Astrocyte (in vitro differentiated cells and primary cell): ENCODE measurements at places on chromosomes 5 and 9.
A peak's percentile ranks its signal among the peaks of the same experiment; 100 is the strongest.

DNA sequence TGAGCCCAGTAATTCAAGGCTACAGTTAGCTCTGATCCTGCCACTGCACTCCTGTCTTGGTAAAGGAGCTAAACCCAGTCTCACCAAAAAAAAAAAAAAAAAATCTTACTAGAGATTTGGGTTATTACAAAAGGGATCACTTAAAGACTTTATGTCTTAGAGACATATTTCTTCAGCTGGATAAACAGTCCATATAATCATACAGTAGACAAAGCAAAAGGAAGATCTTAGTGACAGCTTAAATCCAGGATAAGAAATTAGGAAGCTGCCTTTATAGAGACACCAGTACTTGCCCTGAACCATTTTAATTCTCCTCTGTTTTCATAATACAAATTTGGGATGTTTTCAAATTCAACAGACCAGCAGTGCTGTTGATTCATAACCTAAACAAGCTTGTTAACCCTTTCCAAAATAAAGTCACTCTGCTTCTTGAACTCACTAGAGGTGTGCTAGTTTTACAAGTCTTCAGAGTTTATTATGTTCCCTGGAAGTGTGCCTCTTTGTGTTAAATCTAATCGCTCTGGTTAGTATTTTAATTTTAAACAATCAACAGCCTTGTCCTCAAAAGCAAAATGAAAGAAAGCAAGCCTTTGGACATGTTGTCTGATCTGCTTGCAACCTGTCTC lies 255.5 kb downstream of the ARRDC3 start:
- DNase-seq = no peak

- DNase-seq = peak; percentile 2
Observed at GRCh38 chr9:126108240-126108639, 218.4 kb upstream of the MVB12B start.

DNA sequence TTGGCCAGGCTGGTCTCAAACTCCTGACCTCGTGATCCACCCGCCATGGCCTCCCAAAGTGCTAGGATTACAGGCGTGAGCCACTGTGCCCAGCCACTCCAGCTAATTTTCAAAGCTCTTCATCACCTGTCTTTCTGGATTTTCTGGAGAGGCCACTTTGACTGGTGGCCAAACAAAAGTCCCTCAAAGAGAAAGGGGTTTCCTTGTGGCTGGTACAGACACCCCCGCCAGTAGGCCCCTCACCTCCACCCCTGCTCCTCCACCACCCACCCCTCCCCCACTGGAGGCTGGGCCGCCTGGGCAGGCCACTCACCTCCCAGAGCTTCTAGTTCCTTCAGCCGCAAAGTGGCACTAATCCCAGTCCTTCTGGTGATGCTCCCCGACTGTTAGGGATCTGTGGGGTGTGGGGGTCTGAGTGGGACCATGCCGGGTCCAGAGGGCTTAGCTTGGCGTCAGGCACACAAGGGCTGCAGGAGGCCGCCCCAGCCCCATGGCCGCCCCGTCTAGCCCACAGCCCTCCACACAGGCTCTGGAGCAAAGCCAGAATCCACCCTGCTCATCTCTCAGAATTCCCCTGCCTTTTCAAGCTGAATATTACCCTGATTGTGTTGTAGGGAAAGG lies 182.0 kb upstream of the IER5L start:
- no peak for DNase-seq

DNA sequence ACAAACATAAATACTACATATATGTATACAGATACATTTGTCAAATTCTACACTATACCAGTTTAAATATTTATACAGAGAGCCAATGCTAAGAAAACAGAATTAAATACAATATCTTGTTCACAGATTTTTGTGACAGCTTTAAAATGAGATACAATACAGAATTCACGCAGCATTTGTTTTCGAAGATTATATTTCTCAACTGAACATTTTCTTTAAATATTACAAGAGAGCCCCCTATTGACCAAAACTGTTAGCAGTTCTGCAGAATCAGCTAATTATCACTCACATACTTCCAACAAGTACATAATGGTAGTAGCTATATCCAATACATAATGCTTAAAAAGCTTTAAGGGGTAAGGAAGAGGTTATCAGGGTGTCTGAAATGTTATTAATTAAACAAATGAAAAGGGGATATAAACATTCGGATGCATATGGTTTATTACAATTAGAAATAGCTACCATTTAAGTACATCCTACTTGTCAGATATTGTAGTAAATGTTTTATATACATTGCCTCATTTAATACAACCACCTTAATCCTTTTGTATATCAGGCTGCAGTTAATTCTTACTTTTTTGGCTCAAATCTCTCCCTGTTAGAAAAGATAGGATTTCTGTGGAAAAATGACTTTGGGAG lies 31.7 kb downstream of the ZDHHC21 start:
- no peak for DNase-seq

- no peak for DNase-seq
Observed at GRCh38 chr5:757346-757930, 27.1 kb downstream of the ZDHHC11B start.

DNA sequence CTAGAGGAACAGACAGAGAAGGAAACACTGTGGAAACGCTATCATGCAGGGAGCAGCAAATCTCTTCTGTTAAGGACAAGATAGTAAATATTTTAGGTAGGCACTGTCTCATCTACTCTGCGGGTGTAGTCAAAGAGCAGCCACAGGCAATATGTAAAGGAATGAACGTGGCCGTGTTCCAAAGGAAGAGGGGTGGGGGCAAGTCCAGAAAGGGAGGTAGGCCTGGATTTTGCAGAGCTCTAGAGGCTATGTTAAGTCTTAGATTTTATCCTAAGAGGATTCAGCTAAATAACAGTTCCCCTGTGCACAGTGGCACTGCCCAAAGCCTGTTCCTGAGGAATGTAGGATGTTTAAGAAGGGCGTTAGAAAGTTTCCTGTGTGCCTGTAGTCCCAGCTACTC lies 161.6 kb downstream of the ACTL7B start:
- DNase-seq = no peak

- peak; percentile 67 for DNase-seq
Observed at GRCh38 chr9:34446468-34446891, 11.9 kb downstream of the FAM219A start.

DNA sequence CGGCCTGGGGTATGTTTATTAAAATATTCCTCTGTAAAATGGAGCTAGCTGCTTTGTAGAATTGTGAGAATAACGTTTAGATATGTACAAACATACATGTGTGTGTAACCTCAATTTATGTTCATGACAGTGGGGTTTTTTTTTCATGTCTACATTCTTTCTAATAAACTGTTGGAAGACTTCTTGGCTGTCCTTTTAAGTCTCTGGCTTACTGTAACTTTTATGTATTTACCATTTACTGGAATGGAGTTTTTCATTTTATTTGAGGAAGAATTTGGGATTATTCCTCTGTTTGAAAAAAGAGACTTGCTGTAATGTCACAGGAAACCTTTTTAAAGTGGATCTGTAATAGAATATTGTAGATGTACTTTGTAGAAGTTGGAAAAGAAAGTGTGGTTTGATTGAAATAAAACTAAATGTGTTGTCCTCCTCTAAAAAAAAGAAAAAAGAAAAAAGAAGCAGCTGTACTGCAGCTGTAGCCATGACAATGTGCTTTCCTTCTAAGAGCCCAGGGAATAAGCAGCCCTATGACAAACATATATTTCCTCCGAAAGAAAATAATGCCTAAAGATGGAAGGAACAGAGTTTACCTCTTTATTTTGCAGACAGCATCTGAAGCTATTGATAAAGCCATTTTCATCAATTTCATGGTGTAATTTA lies 71.2 kb upstream of the FREM1 start:
- DNase-seq = no peak

DNA sequence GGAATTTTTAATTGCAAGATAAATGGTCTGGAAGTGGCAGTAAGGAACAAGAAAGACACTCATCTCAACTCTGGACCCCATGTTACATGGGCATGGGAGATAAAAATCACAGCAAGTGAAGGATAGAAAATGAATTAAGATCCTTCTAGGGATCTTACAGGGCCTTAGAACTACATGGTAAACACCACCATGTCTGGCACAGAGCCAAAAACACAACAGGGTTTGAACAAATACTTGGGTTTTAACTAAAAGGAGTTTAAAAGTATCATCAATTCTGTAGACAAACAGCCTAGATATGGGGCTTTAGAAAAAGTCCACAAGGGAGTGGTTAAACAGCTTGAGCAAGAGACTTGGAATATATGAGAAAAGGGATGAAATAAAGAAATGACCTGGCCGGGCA lies 366.4 kb downstream of the ARL15 start:
- DNase-seq = no peak

DNA sequence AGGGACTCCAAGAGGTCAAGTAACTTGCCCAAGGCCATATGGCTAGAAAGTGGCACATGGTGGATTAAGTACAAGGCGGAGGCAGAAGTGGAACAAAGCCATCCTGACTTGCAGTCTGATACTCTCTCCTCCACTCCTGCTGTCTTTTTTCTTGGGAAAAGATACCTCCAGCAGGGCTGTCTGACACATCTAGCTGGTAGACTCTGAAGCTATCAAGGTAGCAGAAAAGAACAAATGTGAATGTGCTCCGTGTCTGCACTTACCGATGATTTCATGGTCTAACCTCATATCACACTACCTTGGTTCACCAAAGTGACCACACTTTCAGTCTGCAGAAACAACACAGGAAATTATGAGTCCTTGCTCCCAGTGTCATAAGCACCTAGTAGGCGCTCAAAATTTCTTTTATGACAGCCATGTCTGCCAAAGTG lies 284.8 kb downstream of the CRB2 start:
- DNase-seq = no peak

DNA sequence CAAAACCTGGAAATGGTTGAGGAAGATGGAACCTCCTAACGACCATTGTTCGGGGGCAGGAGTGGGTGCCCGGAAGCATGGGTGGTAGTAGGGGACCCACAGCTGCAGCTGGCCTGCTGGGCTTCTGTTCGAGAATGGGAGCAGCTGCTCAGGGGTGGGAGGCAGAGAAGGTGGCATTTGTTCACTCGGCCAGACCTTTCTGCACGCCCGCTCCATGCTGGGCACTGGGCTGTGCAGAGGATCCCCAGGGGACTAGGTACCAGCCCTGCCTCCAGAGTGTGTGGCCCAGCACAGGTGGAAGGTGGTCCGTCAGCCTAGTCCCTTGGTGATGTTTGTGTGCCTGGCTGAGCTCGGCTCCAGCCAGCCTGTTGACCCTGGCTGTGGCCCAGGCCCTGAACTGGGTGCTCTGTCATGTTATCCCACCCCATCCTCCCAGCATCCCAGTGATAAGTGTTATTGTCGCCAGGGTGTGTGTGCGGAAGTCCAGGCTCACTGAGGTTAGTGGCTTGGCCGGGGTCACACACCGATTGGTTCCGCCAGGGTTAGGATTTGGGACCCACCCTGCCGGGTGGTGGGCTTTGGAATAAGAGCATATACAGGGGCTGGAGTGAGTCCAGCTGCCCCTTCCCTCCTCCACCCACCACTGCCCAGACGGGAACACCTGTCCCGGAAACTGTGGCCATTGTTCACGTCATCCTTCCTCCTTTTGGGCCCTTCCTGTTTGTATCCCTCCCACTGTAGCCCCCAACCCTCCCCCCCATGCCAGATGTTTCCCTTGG lies 4.8 kb downstream of the N4BP3 start:
- no peak for DNase-seq

DNA sequence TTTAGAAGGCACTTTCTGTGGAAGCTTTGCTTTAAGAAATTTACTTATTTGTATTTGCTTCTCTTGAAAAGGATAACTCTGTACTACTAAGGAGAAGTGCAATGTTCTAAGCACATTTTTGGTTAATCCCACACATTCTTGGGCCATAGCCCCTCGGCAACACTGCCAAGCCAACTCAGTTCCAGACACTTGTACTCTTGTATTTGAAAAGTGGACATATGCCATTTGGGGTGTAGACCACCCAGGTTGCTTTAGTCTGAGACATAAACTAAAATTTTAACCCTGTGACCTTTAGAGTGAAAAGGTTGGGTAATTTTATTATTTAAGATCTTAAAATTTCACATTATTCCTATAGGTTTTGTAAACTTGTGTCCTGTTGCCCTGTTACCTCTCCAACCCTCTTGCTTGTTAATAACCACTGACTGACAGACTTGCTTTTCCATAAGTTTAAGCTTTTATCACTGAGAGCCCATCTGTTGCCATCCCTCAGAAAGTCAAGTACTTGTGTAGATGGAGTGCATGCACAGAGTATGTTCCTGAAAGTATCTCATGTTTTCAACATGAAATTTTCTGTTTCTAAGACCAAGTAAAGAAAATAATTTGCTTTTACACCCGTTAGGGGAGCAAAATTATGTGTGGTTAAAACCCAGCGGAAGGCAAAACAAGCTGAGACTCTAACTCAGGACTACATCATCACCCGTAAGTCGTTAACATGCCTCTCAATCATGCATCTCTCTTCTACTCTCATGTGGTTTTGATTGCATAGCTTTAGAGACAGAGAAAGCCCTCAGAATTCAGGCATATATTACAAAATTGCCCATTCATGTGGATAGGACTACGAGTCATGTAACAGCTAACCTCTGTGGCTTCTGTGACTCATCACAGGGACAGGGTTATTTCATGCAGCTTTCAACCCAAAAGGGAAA lies 117.3 kb downstream of the GDNF start:
- DNase-seq = peak; percentile 99

GRCh38 chr9:134225186-134225585 lies 60.8 kb upstream of the RNU6ATAC start:
- DNase-seq = no peak

GRCh38 chr5:142275496-142275895 lies 49.3 kb downstream of the SPRY4 start:
- no peak for DNase-seq

DNA sequence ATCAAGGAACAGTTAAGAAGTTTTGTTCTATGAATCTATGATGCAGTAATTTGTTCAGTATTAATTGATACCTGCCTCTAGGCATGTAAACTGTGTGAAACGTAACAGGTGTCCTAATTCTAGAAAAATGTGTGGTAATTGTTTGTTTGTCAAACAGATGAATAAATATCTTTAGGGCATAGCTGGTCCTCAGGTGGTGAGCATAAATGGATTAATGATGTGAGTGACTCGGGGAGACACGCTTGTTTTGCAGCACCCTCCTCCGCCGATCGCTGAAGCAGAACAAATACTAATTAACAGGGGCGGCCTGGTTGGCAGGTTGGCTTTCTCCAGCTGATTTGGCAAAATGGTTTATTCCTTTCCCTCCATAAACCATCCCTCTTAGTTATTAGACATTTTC lies 88.8 kb downstream of the TLE4 start:
- DNase-seq = no peak

DNA sequence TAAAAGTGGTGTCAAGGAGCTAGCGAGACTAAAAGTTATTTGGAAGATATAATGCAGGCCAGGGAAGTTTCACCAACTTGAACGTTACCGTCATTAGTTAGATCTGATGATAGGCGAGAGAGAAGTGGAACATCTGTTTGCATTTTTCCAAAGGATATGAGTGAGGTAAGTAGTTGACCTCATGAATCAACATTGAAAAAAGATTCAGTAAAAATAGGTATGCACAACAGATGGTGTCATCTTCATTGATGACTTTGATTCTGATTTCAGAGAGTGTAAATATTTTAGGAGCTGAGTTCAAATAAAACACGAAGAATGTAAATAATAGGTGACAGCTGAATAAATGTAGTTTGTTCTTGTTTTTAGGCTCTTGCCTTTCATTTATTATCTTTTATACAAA lies 998.9 kb upstream of the CDH6 start:
- no peak for DNase-seq

- no peak for DNase-seq
Observed at GRCh38 chr5:132812781-132813598, at the start of gene SOWAHA. SOWAHA (plus strand) TSS chr5:132813302; CDS start chr5:132813622, 320 bp downstream.

GRCh38 chr5:96879665-96880064 lies 3.4 kb downstream of the ERAP2 start:
- no peak for DNase-seq

GRCh38 chr5:67144183-67144639 lies 52.4 kb downstream of the CD180 start:
- DNase-seq = no peak

- DNase-seq = no peak
Observed at GRCh38 chr5:95080030-95080429, 204.9 kb downstream of the MCTP1 start.
